HCT116 (cell line): ENCODE measurements at places on chromosomes 2 and 18. TPM values are rescaled to one million over a fixed set of nuclear protein-coding genes. Genes with fewer than 3 reads are reported as not detected.

DNA sequence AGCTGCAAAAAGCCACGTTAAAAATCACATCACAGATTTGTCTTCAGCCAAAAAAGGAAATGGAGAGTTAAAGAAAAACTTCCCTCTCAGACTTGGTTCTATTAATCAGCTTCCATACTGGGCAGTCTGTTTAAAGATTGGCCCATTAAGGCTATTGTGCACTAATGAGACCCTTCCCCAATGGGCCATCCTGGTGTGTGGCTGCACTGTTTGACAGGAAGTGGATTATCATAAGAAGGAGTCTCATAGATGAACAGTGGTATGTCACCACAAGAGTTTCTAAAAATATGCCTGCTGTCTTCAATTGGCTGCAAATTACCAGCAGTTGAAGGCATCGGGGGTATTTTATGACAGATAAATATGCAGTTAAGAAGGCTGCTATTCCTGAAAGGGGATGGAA is 247.6 kb upstream of the THSD7B start:
- no peak for DNase-seq

DNA sequence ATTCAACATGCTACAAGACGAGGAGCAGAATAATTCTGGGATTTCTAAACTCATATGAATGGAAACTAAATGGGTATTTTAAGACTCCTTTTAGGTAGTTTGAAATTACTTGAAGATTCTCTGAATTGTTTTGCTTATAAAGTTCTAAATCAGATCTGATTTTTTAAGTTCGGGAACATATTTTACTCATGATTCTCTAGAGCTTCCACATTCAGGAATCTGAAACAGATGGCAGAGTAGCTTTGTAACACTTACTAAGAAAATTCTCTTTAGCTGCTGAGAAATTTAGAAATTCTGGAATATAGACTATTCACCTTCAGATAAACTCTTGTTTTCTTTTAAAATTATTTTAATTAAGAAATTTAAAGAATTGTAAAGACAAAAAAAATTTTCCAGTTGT is 13.7 kb downstream of the RBBP8 start:
- DNase-seq: no peak

DNA sequence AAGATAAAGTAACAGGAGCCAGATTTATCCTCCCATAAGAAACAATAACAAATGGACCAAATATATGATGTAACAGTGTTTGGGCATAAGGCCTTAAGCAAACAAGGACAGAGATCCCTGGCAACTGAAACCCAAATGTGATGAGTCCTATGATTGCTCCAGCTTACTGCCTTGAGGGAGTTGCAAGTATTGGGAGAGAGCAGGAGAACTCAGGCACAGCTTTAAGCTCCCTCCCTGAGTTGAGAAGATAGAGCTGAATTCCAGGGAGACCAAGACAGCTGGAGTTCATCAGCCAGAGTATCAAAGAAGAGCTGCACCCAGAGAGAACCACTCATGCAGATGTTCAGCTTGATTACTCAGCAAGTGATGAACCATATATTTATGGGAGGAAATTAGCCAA is 814.5 kb upstream of the RAB6C start:
- DNase-seq: no peak

DNA sequence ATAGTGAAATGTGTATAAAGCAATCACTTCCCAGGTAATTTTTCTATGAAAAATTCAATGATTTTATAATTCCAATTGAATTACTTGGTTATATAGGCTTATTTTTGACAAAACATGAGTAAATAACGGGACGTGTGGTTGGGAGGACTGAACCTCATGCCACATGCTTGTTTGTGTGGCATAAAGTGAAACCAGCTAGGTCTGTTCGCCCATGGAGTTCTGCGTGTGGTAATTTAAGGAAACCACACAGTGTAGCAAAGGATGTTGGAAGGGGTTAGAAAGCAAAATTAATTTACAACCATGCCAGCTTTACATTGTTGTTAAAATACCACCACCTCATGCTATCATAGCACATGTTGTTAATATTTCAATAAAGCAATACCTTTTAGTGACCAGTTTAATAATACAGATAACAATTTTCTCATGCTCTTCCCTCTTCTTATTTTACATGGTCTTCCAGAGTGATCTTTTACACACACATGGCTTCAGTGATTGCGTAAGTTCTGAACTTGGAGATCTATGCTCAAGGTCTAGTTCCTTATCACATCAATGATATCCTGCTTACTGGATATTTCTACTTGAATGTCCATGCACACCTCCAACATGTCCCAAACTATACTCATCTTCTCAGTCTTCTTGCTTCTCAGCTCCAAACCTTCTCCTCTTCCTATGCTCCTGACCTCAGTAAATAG is 156.4 kb upstream of the ITGA4 start:
- DNase-seq: no peak

DNA sequence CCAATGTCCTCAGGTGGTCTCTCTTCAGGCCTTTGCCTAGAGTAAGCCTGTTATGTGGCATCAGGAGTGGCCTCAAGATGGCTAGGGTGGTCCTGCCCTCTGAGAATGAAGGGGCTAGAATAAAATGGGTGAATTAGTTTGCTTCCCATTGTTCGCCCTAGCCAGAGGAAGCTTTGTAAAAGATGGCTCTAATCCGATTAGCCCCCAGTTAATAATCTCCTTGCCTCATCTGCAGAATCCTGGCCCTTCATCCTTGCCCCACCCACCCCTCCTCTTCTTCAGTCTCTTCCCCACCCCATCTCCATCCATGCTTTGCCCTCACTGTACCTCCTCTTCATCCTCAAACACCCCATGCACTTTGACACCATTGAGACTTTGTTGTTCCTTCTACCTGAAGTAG is 57.4 kb upstream of the LGALSL start:
- no peak for DNase-seq

GRCh38 chr18:42028247-42028832 is 73.3 kb downstream of the PIK3C3 start:
- DNase-seq: no peak

DNA sequence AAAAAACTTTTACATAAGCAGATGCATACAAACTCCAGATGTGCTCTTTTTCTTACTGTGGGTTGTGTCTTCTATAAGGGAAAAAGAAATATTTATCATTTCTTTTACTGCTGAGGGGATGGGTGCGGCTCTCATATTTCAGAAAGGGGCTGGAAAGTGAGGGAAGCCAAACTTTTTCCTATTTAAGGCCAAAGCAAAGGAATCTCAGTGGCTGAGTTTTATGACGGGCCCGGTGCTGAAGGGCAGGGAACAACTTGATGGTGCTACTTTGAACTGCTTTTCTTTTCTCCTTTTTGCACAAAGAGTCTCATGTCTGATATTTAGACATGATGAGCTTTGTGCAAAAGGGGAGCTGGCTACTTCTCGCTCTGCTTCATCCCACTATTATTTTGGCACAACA is at the start of gene COL3A1:
Gene COL3A1 (plus strand): TSS at position 210 of the 400 bp plus-strand sequence. CDS start 117 bp downstream, at position 327.
- DNase-seq: no peak

GRCh38 chr18:45617284-45617683 is 2.0 kb downstream of the SLC14A2 start:
- DNase-seq: peak; percentile 48

- no peak for DNase-seq
Measured at GRCh38 chr2:68250652-68251186, 1.6 kb downstream of the PPP3R1 start.

GRCh38 chr2:152445791-152446201 is 110.8 kb downstream of the FMNL2 start:
- DNase-seq: no peak

- DNase-seq: no peak
Measured at GRCh38 chr2:222232372-222232771, 66.4 kb downstream of the PAX3 start.

GRCh38 chr2:121090088-121090715 is 194.8 kb downstream of the TFCP2L1 start:
- DNase-seq: no peak

DNA sequence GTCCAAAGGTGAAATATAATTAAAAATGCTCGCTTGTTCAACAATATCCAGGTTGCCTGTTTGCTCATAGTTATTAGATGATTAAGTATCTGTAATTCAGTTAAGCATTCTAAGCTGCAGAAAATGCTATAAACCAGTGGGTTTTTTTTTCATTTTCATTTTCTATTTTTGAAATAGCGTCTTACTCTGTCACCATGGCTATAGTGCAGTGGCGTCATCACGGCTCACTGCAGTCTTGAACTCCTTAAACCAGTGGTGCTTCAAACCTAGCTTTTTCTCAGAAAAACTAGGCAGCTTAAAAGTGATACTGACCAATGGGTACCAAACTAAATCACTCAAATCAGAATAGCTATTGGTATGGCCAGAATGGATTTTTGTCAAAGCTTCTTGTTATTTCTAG is 925.2 kb downstream of the TSN start:
- DNase-seq: no peak

GRCh38 chr2:24454294-24454693 is 36.8 kb upstream of the NCOA1 start:
- DNase-seq: no peak

DNA sequence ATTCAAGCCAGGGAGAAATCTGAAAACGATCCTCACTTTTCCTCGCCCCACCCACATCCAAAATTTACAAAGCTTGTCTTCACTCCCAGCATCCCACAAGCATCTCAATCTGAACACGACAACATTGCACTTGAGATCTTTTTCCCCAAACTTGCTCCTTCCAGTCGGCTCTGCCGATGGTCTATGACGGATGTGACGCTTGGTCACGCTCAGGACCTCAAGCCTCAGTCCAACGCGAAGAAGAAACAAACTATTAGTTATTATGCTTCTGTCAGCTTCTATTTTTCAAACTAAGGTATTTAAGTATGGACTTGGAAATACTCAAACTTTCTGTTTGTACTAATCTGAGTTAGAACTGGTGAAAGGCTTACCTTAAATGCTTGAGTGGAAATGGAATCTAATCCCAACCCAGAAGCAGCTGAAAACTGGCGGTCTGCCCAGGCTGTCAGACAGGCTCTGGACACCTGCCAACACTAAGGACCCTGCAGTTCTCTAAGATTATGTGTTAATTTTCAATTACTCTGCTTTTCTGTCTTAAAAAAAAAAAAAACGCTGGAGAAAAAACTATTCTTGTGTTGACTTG is 132.1 kb upstream of the DNMT3A start:
- DNase-seq: no peak

DNA sequence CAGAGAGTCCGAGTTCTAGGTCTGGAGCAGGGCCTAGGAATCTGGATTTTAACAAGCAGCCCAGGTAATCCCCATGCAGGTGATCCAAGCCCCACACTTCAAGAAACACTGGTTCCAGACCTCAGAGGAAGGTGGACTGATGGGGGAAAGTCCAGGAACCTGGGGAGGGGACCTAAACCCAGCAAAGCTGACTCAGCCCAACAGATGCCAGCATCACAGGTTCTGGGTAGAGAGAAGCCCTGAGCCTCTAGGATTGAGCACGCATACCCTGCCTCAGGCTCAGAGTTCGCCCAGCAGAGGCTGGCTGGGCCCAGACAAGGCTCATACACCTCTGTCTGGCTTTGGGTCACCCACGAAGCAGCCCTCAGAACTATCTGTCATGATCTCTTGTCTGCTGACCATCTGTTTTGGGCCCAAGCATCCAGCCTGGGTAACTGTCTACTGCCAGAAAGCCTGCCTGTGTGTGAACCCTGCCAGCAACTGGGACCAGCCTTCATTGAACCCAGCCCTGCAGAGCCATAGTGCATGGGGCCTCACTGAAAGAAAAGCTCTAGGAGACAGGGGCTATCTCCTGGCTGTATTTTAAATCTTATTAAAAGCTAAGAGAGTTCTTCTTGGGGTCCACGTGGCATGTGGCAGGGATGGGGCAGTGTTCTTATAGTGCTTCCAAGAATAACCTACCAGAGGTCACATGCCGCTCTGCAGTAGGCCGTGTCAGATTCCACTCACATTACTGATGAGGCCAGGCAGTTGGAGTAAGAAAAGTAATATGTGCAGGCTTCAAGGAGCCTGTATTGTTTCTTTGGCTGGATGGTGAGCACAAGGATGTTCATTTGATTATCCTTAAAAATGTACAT is 7.4 kb downstream of the TMEM127 start:
- no peak for DNase-seq

DNA sequence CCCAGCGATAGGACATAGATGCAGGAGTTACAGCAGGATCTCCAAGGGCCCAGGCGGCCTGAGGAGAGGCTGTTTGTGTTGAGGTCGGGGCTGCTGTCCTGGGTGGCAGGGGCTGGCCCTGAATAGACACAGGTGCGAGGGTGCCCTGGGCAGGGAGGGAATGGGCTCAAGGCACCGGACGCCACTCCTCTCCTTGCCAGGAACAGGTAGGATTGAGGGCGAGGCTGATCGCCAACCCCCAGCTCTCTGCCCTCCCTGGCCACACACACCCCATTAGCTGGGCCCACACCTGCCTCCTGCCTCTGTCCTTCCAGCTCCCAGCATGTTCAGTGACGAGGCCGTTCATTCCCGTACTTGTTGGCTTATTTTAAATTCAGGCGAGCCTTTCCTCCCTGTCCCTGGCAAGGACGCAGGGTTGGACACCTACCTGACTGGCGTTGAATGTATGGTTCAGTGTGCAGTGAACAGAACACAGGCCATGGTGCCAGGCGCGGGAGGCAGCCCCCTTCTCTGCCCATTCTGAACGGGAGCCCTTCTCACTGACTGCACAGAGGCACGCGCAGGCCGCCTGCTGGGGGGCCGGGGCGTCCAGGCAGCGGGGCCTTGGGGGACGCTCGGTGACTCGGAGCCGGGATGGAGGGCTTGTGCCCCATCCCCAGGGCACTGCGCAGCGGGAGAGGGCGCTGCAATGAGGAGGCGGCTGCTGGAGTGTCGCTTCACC is 41.3 kb upstream of the SNED1 start:
- DNase-seq: no peak

- no peak for DNase-seq
Measured at GRCh38 chr2:120394764-120395163, 48.8 kb downstream of the INHBB start.

- no peak for DNase-seq
Measured at GRCh38 chr2:86314125-86314524, 23.3 kb downstream of the REEP1 start.

- DNase-seq: no peak
Measured at GRCh38 chr2:120832296-120833070, 96.8 kb downstream of the GLI2 start.

DNA sequence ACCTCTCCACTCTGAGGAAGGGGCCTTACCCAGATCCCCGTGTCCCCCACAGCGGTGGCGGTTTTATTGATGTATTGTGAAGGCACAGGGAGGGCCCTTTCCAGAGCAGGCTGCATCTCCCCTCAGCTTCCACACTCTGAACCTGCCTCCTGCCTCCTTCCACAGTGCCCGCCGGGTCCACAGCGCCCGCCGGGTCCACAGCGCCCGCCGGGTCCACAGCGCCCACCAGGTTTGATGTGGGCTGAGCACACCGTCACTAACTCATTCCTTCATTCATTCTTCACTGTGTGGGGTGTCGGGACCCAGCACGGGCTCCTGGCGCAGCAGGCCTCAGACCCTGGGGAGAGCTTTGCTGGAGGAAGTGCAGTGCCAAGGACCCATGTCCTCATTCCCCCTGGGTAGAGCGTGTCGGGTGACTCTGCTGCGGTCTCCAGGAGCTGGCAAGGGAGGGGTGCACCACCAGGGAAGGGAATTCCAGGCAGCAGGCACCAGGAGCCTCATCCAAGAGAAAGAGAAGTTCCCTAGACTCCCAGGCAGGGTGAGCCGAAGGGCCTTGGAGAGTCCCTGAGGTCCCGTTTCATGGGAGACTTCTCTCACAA is 57.1 kb downstream of the HPCAL1 start:
- DNase-seq: no peak

- no peak for DNase-seq
Measured at GRCh38 chr2:128448331-128449225, 129.9 kb upstream of the HS6ST1 start.

The CACNB4 gene
- 2.0 TPM for total RNA-seq

The CDH7 gene
- not detected for total RNA-seq

The SH3RF3 gene
- total RNA-seq: not detected

The HOXD8 gene
- total RNA-seq: 6.0 TPM

The ATOH8 gene
- total RNA-seq: 0.74 TPM

The SUMO1 gene
- 130 TPM for total RNA-seq

The FAM228A gene
- not detected for total RNA-seq

The ASPRV1 gene
- total RNA-seq: 1.1 TPM
